ENCODE measurements at places on chromosomes 6 and 20.

DNA sequence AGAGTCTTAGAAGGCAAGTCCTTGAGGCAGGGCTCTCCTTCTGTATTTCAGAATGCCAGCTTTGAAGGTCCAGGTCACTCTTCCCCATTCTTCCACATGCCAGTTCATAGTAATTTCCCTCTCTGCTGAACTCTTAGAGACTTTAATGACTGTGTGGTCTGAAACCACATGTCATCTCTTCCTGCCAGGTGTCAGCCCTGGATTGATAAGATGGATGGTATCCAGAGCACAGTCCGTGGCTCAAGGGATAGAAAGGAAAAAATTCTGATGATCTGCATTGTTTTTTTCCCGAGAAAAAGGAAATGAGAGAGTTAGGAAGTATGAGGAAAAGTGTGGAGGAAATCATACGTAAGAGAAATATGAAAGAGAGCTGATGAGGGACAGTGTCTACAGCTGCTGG is 250.9 kb downstream of the TPBG start:
- no peak for DNase-seq

DNA sequence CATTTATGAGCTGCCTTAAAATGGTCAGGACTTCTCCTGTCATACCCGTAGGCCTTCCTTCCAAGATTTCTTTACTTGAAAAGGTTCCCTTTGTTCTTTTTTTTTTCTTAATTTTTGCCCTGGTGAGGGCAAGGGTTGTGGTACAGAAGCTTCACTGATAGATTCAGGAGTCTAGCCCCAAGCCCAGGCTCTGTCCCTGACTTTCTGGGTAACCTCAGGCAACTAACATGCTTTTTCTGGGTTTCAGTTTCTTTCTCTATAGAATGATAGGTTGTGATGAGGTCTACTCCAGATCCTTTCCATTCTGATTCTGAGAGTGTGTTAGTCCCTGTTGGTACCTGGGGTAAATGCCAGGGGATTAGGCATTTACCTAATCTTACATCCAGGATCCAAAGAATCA is 21.2 kb downstream of the SNPH start:
- no peak for DNase-seq

DNA sequence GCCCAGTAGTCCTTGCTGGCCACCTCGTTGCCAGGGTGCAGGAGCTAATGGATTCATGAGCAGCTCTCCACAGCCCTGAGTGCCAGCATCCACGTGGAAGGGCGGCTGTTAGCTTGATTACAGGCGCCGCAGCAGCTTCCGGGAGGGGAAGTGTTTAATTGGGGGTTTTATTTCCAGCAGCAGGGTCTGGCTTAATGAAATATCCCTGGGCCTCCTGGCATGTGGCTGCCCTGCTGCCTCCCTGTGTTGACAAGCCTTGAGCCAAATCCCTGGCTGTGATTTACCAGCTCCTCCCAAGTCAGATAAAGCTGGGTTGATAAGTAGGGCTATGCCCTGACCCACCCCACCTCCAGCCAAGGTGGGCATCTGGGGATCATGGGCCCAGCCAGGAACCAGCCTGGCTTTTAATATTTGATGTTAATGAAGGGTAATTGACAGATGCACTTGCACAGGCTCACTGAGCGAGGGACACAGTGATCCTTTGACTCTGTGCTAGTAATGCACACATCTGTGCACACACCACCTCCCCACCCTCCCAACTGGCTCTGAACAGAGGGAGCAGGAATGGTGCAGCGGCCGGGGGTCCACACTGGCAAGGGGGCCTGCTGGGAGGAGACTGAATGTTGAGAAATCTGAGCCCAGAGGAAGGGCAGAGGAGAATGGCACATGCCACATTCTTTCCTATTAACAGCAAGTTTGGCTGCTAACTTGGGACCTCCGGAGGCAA is 13.6 kb downstream of the GLP1R start:
- DNase-seq: no peak

- DNase-seq: peak; percentile 16
Observed at GRCh38 chr20:22339091-22339881, 245.1 kb downstream of the FOXA2 start.

GRCh38 chr20:38498909-38499308 is 26.3 kb downstream of the RALGAPB start:
- DNase-seq: no peak

GRCh38 chr6:33279257-33279695 is 2.4 kb downstream of the B3GALT4 start:
- no peak for DNase-seq

DNA sequence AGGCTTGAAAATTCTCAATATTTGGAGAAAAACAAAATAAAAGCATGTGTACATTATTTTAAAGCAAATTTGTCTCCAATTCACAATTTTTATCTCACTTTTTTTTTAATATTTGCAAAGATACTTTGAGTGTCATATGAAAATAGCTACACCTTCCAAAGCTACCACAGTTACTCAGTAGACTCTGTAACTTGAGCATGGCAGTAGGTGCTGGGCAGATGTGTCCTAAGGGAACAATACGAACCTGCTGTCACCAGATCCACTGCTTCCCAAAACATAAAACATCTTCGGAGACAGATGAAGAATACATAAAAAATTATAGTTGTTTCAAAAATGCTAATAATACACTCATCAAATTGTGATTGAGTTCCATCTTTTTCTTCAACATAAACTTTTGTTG is 10.6 kb downstream of the WDR27 start:
- no peak for DNase-seq

DNA sequence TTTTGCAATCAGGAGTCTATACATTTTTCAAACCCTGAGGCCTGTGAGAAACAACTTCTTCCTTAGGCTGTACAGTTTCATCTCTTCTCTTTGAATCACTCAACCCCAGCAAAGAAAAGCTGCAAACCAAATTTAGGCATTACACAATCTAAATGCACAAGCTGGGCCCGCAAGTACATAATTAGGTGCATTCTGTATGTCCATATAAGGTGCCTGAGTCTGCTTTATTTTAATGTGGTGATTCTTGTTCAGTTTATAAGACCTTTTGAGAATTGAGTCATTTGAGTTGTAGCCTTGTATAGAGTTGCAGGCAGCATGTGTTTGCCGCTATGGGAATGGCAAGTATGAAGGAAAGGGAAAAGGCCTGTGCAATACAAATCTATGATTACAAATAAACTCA is 709.6 kb upstream of the MARCKS start:
- DNase-seq: no peak

DNA sequence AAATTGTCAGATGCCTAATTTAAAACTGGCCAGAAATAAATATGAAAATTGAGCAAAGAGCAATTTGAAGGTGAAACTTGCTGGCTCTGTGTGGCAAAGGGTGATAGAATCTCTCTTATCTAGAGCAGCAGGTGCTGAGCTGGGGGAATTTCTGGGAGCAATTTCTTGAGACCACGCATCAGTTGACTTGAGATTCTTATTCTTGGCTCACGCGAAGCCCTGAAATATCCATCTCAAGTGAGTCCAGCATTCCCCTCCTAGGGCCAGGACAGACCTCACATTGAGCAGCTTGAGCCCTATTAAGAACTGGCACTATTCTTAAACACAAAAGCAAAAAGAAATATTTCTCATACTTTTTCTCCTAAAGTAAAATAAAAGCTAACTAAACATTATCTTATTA is 66.3 kb downstream of the MAP7 start:
- DNase-seq: no peak

DNA sequence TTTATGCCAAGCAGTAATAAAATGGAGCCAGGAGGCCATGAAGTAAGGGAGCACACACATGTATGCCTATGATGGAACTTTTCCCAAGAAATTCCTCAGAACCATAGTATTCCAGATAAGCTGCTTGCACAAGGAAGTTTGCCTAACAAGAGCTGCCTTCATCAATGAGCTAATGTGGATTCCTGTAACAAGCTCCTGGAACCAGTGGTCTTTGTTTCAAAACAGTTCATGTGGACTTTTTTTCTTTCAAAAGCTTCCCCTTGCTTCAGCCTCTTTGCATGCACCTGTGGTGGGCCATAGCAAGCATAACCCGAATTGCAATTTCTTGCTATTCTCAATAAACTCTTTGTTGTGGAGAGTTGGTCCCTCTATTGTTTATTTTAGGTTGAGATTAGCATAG is 359.6 kb downstream of the UTRN start:
- no peak for DNase-seq

DNA sequence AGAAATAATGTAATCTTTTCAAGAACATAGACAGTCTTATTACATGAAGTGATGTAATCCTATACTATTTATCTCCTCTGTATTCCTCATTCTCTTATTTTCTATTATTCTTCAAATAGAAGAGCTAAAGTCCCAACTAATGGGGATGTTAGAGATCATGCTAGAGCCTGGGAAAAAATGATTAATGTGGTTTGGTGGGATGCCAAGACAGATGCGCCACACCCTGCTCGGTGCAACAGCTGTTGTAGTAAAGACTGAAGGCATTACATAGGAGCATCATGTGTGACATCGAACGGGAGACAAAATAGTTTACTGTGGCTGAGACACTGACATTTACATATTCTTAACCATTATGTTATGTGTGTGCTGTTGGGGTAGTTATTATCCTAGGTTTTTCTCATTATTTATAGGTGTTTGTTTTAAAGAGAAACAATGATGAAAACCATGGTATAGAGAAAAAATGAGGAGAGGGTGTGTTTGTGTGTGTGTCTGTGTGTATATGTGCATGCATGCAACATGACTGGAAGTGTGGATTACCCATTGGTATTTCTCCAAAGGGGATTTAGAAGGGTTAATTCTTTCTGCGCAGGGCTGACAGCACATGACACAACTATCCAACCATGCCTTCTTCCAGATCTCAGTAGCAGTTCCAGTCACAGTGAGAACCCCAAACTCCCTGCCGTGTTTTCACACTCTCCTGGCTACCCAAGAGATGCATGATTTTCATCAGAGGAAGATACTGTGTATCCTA is 155.3 kb downstream of the EYA4 start:
- no peak for DNase-seq

GRCh38 chr6:16688436-16688835 is 72.8 kb downstream of the ATXN1 start:
- no peak for DNase-seq

GRCh38 chr6:83847179-83847578 is 6.0 kb upstream of the RIPPLY2 start:
- DNase-seq: no peak

GRCh38 chr20:53826597-53827291 is 233.1 kb upstream of the ZNF217 start:
- DNase-seq: no peak

DNA sequence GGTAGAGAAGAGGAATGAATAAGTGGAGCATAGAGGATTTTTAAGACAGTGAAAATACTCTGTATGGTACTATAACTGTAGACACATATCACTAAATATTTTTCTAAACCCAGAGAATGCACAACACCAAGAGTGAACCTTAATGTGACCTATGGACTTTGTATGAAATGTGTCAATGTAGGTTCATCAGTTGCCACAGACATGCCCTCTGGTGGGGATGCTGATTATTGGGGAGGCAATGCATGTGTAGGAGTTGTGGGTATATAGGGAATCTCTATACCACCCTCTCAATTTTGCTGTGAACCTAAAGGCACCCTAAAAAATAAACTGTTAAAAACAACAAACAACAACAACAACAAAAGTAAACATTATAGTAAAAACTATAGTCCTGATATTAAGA is 293.7 kb downstream of the RNF144B start:
- no peak for DNase-seq

DNA sequence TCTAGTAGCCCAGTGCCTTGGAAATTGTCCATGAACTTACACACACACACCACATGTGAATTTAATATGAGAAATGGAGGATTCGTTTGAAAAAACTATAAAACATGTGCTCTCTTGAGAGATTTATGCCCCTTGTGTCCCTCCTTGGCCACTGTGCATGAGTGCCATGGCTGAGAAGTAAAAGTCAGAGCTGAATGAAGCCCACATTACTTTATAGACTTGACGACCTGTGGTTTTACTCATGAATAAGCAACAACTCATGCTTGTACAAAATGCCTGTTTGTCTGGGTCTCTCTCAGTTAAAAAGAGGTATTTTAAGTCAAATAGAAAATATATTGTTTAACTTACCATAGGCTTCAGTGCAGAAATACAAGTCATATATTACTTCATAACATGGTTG is 102.7 kb downstream of the KCNQ5 start:
- no peak for DNase-seq

DNA sequence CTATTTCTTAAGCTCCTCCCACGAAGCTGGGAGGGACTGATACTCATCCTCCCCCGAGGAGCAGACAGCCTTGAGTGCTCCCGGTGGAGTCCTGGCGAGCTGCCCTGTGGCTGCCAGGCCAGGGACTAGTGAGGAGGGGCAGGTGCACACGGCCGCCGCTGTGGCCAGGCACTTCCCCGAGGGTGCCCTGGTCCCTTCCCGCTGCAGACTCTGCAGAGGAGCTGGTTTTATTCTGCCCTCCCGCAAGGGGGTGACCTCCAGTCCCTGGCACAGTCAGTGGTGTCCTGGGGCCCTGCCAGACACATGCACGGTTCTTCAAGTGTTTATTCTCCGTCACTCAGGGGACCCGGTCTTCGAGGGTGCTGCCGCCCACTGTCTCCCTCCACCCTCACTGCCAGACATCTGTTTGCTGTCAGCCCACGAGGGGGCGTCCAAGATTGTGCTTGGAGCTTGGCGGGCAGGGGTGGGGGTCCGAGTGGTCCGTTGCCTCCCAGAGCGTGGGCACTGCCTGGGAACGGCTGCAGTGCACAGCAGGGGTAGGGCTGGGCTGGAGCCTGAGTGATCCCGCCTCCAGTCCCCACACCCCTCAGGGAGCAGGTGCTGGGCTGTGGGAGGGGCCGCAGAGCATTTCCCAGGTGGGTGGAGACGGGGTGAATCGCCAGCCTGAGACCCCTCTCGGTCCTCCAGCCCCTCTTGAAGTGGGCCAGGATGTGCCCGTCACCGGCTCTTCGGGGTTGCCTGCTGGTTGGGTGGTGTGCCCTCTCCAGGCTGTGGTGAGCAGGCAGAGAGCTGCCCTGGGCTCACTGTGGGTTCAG is 3.1 kb upstream of the CABLES2 start:
- DNase-seq: no peak

GRCh38 chr20:9011121-9011520 is 57.8 kb upstream of the PLCB4 start:
- no peak for DNase-seq

GRCh38 chr6:36629784-36630183 is 35.6 kb downstream of the SRSF3 start:
- no peak for DNase-seq

GRCh38 chr20:20489648-20490341 is 121.9 kb downstream of the INSM1 start:
- DNase-seq: no peak

DNA sequence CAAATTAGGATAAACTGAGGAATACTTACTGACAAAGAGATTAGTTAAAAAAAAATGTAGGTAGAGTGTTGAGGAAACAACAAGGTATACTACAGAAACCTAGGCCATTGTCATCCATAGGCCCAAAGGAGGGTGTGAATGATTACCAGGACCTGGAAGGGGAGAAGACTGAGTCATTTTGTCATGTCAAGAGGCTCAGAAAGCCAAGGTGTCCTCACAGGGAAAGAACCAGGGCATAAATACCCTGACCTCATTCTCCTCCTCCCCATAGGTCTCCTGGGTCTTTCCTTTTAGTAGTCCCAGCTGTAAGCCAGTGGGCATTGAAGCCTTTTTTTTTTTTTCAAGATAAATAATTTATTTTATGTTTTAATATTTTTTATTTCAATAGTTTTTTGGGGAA is 582.1 kb upstream of the JAG1 start:
- DNase-seq: no peak

Measured in GM04504 (cell line).